ENCODE measurements at places on chromosomes 11 and 22.

DNA sequence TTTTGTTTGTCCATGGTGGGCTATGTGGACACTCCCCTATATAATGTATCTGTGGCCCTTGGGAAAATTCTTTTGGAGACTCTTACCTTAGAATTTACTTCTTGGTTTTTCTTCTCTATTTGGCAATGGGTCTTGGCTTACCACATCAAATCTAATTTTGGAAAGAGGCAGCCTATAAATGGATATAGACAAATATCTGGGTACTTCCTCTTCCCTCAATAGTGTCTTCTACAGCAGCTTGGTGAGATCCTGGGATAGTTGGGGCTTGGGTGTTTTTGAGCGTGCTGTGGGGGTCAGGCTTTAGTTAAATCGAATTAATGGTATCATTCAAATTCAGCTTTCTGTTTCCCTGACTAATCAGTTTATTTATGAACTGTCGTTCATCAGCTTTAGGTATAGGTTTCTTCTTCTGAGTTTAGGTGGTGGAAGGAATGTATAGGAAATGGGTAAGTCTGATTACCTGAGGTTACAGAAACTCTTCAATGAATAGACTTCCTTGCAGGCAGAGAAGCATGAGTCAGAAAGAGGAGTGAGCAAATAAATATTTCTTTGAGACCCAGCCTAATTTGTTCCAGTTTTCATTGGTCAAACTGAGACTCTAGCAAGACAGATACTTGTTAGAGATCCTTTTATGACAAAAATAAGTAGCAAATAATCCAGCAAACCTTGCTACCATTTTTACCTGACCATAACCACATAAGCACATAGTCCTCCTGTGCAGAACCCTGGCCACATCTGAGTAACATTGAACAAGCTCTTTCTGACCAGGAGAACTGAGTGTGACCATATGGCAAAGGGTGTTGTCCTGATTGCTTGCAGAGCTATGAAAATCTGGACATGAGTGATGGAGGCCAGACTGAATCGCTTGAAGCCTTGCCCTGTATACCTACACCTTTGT lies 68.6 kb upstream of the SORL1-AS1 start:
- no peak for DNase-seq

GRCh38 chr11:7168741-7168990 lies 79.9 kb downstream of the RBMXL2 start:
- DNase-seq = no peak

DNA sequence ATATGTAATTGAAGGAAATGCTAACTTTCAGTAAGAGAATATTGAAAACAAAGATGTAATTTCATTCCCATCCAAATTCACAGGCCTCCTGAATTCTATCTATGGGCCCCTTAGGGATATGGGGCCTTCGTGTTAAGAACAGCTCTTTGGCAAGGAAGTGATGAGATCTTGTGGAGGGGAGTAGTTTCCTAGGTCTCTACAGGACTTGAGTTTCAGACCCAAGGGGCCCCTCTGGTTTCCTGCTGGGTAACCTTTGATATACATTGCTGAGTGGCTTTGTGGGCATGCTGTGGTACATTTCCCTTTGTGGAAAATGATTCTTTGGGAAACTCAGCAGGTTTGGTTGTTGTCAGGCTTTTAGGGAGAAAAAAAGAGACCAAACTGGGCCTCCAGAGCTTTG lies 6.2 kb downstream of the STIM1 start:
- no peak for DNase-seq

- DNase-seq = no peak
Observed at GRCh38 chr11:3626250-3626960, 15.4 kb downstream of the ART5 start.

- DNase-seq = peak; percentile 74
Observed at GRCh38 chr22:30287648-30288418, 1.5 kb downstream of the CASTOR1 start.

DNA sequence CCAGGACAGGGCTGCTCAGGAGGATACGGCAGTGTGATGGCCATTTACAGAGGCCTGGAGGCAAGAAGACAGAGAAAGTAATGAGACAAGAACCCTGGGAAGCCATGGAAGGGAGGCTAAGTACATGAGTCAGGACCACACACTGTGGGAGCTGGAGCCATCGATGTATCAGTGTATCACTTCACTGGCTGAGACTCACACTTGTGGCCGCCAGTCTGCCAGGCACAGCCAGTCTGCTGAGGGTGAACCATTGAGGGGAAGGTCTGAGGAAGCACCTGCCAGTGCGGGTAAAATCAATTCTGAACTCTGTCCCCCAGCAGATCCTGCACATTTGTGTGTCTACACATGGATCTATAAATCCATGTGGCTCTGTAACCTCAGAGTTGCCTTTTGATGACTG lies 195.6 kb downstream of the GRIK4 start:
- DNase-seq = no peak

DNA sequence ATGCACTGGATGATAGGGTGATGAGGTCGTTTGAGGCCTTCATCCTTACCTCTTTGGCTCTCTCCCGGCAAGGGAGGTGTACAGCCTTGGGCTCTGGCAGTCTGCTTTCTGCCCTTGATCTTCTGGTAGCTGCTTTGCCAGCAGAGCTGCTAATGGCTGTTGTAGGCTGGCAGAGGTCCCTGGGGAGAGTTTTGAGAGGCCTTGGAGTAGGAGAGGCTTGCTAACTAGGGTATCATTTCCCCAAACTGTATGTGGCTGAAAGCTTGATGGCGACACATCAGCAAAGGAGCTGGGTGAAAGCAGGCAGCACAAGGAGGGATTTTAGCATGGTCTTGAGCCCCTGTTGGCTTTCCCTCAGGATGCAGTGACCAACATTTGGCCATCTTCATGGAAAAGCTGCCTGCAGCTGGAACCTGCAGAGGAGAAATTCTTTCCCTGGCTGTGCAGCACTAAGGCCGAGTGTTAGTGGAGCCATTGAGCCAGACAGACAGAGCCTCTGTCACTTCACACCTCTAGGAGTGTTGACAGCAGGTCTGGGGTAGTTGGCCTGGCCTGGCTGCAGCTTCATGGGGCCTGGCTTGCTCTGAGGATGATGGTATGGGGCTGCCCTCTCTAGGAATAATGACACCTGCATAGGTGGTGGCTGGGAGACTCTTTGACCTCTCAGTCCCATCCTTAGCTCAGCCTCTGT lies 3.5 kb upstream of the AMPD3 start:
- no peak for DNase-seq

GRCh38 chr11:58938398-58938797 lies 890 bp upstream of the GLYATL1 start:
- no peak for DNase-seq

DNA sequence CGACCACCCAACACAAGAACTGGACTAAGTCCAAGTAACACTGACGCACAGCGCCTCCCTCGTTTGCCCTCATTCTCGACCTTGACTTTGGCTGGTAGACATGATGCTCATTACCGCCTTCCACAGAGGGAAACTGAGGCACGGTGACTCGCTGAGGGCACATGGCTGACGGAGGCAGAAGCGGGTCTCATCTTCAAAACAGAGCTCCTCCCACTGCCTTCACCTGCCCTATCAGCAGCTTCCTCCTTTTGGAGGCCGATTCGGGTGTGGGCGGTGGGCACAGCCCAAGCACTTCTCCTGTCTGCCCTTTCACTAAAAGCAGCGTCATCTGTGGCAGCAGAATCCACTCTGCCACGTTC lies 2.0 kb upstream of the KMT5B start:
- no peak for DNase-seq

DNA sequence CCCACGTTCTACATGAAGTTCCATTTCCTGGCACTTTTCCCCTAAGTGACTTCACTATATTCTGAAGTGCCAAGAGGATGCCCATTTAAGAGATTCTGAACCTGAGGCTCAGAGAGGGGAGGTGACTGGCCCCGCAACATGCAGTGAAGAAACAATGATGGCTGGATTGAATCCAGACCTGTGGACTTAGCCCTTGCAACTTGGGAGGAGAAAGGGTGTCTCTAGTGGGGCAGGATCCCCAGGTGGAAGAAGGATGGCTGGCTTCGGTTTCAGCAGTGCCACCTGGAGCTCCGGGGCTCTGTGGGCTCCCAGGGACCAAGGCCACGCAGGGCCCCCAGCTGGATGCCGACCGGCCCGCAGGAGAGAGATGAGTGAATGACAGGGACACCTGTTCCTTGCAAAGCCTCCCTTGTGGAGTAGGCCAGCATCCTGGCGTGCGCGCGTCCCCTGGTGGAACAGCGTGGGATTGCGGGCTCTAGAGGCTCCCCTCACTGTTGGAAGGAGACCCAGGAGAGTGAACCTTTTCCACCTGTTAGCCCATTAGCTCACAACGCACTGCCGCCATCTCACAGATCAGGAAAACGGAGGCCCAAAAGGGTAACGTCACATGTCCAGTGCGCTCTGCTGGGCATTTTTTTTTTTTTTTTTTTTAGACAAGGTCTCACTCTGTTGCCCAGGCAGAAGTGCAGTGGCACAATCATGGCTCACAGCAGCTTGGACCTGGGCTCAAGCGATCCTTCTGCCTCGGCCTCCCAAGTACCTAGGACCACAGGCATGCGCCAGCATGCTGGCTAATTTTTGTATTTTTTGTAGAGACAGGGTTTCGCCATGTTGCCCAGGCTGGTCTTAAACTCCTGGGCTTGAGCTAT lies 104.7 kb downstream of the KIAA1671 start:
- DNase-seq = peak; percentile 47

- no peak for DNase-seq
Observed at GRCh38 chr22:23197836-23198235, 17.5 kb downstream of the BCR start.

DNA sequence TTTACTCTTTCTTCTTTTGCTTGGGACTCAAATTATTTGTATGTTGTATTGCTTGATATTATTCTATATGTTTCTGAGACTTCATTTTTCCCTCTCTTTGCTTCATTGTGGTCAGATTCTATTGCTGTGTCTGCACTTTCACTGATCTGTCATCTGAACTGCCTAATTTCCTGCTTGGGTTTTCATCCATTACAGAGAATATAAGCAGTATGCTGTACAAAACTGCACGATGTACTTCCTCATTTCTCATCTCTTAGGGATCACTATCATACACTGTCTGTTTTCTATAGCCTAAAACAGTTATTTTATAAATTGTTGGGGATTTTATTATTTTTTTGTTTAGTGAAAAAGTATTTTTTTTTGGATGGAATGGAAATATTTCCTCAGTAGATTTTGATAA lies 736.7 kb upstream of the ANO5 start:
- DNase-seq = no peak

- no peak for DNase-seq
Observed at GRCh38 chr11:126874276-126874675, 126.3 kb downstream of the KIRREL3 start.

Measured in stimulated activated CD8-positive, alpha-beta memory T cell treated with anti-CD3 and anti-CD28 coated beads, Interleukin-4, amount 100 ng/mL, for 1 hour (primary cell).